Eye (tissue), 1 donor: ENCODE measurements at places on chromosomes 6 and 20.

DNA sequence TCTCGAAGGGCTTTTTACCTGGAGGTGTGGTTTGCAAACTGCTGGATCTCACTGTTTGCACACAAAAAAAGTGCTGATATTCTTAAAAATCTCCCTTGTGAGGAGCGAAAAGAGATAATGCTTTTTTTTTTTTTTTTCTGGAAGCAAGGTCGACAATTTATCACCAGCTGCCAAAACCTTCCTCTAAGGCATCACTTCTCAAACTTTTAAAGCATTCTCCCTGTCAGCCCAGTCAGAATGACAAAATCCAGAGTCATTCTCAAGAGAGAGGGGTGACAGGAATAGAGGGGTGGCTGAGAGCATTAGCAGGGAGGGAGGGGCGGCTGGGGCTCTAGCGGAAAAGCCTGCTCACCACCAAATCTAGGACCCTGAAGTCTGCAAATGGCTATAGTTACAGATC lies 137.2 kb upstream of the ARMC2 start:
- no peak for DNase-seq

DNA sequence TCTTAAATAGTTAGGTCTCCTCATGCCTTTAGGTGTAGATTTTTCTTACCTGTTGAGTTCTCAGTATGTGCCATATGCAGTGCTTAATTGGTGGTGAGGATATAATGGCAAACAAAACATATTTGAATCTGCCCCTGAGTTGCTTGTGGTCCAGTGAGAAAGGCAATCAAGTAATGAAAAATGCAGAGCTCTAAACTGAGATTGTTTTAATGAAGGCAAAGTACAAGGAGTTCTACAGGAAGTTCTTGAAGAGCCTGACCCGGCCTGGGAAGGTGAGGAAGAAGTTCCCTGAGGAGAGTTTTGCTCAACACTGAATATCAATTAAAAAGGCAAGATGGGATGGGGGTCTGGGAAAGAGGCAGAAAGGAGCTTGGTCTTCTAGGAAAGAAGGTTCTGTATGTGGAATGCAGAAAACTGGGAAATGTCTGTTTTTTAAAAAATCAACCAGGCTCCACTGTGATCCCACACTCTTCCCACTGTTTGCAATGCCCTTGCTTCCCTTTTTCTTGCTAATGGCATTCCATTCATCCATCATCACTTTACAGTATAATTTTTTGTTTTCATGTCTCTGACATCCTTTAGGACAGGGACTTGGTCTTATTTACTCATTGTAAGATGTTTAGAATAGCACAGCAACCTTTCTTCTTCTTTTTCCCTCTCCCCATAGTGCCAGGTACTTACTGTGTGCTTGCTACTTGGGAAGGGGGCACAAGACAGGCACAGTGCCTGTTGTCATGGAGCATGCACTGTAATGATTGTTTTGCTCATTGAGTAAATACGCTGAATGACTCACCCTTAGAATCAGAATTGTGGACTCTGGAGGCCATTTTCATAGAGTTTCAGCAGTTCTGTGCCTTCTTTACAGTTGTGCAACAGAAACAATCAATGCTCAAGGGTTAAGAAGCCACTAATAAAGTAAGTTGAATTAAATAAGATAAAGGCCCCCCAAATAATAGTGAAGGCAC lies 64.3 kb downstream of the ANKS1A start:
- DNase-seq: no peak

- DNase-seq: no peak
Measured at GRCh38 chr6:4522453-4522852, 253.8 kb upstream of the CDYL start.

DNA sequence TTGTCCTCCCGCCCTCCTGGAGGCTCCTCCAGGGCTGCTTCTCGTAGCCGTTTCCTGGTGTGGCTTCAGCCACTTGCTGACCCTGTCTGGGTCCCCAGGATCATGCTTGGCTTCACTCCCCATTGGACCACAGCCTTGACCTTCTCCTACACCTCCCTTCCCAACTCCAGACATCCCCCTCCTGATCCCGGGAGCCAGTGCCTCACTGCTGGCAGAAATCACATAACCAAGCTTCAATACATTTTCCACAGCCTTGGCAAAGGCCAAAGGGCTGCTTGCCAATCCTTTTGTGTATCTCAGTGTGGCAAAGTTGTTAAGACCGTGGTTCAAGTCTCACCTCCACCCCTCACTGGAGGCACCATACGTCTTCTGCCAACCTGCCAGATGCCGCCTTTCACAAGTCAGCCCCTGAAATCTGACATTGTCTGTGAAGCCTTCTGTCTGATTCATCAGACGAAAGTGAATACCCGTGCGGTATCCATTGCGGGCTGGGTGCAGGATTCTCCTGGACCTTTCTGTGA lies 60.1 kb downstream of the PHACTR3 start:
- DNase-seq: no peak
